GM12864 (cell line): ENCODE measurements at places on chromosomes 2 and 18.

- no peak for DNase-seq
Observed at GRCh38 chr18:8257851-8258434, 351.3 kb upstream of the RAB12 start.

DNA sequence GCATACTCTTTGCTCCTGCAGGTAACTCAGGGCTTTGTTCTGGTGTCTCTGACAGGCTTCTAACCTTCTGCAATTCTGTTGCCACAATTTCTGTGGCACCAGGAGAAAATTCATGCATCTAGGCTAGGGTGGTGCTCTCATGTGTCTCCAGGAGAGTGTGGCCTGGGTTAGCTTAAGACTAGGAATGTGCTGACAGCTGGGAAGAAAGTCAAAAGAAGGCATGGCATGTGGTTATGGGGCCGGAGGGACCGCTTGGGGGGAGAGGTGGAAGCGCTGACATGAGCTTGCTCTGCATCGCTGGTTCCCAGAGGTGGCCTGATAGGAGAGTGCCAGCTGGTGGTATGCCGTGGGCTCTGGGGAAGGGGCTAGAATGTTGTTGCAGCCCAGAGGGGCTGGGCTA is 173.3 kb upstream of the TNP1 start:
- no peak for DNase-seq

- DNase-seq: no peak
Observed at GRCh38 chr2:240303896-240304745, 131.3 kb upstream of the GPC1 start.

- DNase-seq: no peak
Observed at GRCh38 chr2:52343010-52343409, 1311.1 kb upstream of the NRXN1 start.

GRCh38 chr2:182090486-182090885 is 104.8 kb downstream of the PPP1R1C start:
- DNase-seq: no peak

GRCh38 chr2:88099798-88100488 is 27.9 kb downstream of the FABP1 start:
- no peak for DNase-seq

DNA sequence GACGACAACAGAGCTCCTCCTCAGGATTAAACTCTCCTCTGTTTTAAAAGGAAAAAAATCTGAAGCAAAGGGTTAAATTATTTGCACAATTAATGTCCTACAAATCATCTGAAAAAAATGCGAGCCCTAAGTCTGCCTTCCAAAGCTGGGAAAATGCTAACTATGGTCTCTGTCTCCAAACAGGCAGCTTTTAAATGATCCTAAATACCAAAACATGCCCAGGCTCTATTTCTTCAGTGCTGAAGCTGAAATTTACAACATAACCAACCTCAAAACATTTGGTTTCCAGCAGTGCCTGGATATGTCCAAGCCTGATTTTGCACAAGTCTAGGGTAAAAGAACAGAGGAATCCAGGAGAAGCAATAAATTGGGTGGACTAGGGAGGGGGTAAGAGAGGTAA is 57.2 kb downstream of the LBH start:
- DNase-seq: no peak

GRCh38 chr2:120670371-120670770 is 65.3 kb upstream of the GLI2 start:
- no peak for DNase-seq

DNA sequence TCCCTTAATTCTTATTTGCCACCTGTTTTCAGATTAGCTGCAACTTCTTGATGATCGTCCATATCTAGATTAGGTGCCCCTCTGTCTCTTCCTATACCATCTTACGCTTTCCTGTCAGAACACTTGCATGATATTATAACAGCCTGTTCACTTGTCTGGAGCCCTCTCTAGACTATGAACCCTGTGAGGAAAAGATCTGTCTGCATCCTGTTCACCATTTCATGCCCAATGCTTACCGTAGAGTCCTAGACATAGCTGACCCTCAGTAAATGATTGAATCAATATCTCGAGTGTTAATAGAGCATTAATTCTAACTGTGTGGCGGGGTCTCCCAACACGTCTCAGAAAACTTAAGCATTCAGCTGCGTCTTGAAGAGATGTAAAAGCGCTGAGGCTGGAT is 31.8 kb upstream of the TMEM17 start:
- DNase-seq: no peak

- no peak for DNase-seq
Observed at GRCh38 chr2:3288470-3289170, 89.0 kb downstream of the EIPR1 start.
